Stimulated activated CD8-positive, alpha-beta memory T cell treated with anti-CD3 and anti-CD28 coated beads, Interleukin-2, amount 100 ng/mL, for 1 hour (primary cell): ENCODE measurements at places on chromosomes 11 and 22.

DNA sequence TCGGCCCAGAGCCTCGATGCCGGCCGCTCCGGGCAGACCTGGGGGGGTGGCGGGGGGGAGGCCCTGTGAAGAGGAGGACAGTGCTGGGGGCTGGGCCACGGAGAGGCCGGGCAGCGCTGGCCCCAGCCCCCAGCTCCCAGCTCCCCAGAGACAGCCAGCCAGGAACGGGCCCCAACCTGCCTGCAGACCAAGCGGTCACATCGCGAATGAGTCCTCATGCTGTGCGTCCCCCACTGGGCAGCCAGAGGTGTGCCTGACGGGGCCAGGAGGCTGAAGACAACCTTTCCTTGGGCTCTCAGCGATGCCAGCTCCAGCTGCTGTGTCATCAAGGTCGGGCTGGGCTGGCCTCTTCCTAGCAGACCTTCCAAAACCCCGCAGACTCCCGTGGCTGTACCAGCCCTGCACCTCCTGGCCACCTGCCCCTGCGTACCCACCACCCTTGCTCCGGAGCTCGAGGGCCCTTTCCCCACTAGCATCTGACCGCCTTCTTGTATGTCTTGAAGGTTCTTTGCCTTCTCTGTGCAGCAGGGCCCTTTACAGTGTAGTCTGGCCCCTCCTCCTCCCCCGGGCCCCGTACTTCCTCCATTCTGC is 88.4 kb downstream of the CDKN1C start:
- DNase-seq: no peak

- peak; percentile 35 for DNase-seq
Observed at GRCh38 chr11:35083431-35084238, 55.3 kb upstream of the CD44 start.

- DNase-seq: no peak
Observed at GRCh38 chr11:9180784-9181183, 84.4 kb downstream of the DENND5A start.

- no peak for DNase-seq
Observed at GRCh38 chr11:12123799-12124198, 13.4 kb downstream of the MICAL2 start.

DNA sequence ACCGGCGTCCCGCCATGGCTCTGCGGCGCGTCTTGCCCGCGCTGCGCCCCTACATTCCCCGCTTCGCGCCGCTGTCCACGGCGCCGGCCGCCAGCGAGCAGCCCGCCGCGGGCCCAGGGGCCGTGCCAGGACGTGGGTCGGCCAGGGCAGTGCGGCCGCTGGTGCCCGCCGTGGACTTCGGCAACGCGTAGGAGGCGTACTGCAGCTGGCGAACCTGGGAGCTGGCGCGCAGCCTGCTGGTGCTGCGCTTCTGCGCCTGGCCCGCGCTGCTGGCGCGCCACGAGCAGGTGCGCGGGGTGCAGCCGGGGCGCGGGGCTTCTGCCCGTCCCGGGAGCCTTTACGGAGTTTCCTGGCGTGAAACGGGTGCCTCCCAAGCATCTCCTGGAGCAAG is 20.1 kb downstream of the DGCR6L start:
- DNase-seq: no peak

- DNase-seq: no peak
Observed at GRCh38 chr11:71093783-71094182, 158.6 kb downstream of the SHANK2 start.

- DNase-seq: no peak
Observed at GRCh38 chr11:78371221-78371891, 46.3 kb downstream of the GAB2 start.
